ENCODE measurements at places on chromosomes 5 and 9.

GRCh38 chr9:72271613-72272478 is 93.2 kb downstream of the ZFAND5 start:
- DNase-seq = peak; percentile 43

DNA sequence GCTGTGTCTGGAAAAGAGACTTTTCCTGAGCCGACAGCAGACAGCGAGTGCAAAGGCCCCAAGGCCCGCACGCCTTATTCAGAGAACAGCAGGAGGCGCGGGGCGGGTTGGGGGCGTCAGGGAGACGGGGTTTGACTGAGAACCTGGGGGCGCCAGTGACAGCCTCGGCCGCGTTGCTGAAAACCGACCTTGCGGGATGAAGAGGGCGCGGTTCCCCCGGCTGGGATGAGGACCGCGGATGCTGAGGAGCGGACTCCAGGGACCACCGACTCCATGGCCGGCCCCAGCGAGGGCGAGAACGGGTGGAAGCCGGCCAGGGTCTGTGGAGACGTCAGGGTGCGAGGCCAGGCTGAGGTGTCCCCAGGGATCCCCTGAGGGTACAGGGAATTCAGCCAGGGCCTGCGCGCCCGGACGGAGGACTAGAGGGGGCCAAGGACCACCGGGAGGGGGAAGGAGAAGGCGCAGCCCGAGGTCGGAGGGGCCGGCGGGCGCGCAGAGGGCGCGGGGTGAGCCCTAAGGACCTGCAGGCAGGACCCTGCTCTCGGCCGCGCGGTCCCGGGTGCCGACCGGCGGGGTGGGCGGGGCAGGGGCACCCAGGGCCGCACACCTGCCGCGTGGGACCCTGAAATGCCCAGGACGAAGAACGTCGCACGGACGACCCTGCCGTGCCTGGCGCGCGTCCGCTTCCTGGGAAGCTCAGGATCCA is 837 bp upstream of the AHRR start:
- no peak for DNase-seq

GRCh38 chr9:82940376-82940775 is 122.6 kb downstream of the RASEF start:
- DNase-seq = no peak

GRCh38 chr5:28710360-28710759 is 1672.0 kb upstream of the CDH9 start:
- no peak for DNase-seq

GRCh38 chr9:137836831-137837241 is 40.7 kb upstream of the CACNA1B start:
- DNase-seq = no peak

DNA sequence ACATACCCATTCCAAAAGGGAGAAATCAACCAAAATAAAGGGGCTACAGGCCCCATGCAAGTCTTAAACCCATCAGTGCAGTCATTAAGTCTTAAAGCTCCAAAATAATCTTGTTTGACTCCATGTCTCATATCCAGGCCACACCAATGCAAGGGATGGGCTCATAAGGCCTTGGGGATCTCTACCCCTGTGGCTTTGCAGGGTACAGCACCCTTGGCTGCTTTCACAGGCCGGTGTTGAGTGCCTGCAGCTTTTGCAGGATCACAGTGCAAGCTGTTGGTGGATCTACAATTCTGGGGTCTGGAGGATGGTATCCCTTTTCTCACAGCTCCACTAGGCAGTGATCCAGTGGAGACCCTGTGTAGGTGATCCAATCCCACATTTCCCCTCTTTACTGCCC is 5.0 kb upstream of the SPINK14 start:
- DNase-seq = no peak

- DNase-seq = no peak
These were observed 322.8 kb upstream of the RFX3 start for GRCh38 chr9:3848445-3849114.

DNA sequence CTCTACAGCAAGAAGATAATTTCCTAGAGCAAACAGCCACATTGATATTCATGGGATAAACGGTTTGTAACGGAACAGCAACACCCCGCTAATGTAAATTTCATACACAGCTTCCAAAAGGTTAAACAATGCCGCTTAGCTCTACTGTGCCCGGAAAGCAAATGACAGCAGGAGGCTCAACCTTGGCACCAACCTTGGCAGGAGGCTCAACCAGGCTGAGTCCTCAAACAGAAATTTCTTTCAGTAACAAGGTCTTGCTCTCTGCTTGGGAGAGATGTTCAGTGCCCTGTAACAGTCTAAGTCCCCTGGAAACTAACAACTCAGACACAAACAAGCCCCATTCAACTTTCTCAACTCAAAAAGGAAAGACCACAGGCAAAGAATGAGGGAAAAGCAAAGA is 11.1 kb upstream of the PPP1R2B start:
- no peak for DNase-seq

DNA sequence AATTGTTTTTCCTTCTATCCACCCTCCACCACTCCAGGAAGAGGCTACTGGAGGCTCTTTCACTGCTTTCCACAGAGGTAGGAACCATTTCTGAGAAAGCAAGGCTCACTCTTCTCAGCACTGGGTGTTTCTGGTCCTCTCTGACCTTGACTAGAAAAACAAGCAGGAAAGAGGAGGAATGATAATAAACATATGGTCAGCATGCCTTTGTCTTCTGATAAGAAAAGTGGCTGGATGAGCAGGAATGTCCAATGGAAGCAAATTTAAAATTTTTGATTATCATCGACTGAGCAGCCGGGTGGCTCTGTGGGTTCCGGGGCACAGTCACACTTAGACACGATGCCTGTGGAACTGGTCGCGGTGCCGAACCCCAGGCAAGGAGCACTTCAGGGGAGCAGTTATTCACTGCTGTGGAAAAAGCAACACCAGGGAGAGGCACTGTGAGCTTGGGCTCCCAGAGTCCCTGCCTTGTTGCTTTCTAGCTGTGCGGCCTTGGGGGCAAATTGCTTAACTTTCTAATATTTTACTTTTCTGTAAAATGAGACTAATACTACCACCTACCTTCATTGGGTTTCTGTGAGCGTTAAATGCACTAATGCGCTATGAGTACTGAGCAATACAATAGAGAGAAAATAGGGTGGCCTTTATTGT is 157.0 kb upstream of the LHFPL2 start:
- DNase-seq = no peak

GRCh38 chr9:87464110-87464991 is 33.3 kb upstream of the DAPK1 start:
- DNase-seq = no peak

DNA sequence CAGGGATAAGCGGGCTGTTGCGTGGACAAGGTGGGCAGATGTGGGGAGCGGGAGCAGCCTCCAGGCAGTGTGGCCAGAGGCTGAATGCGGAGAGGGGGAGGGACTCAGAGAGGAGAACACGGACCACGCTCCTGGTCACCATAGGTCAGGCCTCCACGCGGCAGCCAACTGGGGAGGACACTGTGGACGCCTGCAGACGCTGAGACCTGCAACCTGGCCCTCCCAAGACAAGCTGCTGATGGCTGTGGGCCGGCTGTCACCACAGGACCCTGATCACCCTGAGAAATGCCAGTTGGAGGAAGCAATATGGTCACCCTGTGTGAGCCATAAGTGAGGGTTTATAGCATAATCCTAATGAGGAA is 16.8 kb downstream of the LPCAT1 start:
- DNase-seq = no peak

GRCh38 chr9:12934545-12935272 is 159.9 kb downstream of the LURAP1L start:
- no peak for DNase-seq

GRCh38 chr9:135491764-135492163 is 8.7 kb upstream of the MRPS2 start:
- no peak for DNase-seq

Data from left colon (tissue), 2 donors.